ENCODE measurements at places on chromosomes 7 and 10.

GRCh38 chr7:141974831-141975230 is 1.3 kb upstream of the TAS2R38 start:
- DNase-seq = no peak

- DNase-seq = no peak
These were observed 12.5 kb downstream of the LIPA start for GRCh38 chr10:89238956-89239644.

DNA sequence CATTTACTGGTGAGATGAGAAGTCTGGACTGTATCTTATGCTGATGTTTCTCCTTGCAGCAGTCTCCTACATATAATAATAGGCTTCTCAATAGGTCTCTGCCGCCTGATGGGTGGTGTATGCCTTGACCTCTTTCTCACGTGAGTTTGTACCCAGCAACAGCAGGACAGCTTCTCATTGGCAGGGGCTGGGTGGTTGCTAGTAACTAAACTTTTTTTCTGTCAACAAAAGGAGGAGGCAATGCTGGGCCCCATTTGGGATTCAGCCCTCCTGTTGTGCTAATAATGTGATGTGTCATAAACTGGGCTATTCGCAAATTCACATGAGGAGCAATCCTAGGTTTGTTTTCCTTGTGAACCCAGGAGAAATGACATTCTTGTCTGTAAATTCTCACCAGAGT is 533.6 kb downstream of the GATA3 start:
- no peak for DNase-seq

- DNase-seq = no peak
These were observed 11.5 kb upstream of the SVOPL start for GRCh38 chr7:138712652-138713051.

DNA sequence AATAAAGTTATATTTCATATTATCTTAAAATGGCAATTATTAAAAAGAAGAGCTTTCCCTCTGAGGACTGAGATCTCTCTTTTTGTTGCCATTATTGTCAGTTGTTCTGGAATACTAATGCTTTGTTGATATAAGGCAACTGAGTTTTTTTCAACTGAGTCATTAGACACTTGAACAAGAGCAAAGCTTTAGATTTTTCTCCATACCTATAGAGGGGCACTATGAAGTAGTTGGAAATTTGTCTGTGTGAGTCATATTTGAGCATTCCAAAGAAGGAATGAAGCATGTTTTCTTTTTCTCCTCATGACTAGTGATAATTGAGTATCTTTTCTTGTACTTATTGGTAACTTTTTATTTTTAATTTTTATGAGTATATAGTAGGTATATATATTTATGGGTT is 24.5 kb downstream of the RPA3 start:
- DNase-seq = peak; percentile 57

GRCh38 chr10:42753507-42754154 is 29.0 kb upstream of the BMS1 start:
- no peak for DNase-seq

- DNase-seq = peak; percentile 66
These were observed 5.3 kb upstream of the KCNIP2 start for GRCh38 chr10:101848894-101849351.

- no peak for DNase-seq
These were observed 326.8 kb upstream of the VSTM2A start for GRCh38 chr7:54215424-54215823.

- no peak for DNase-seq
These were observed 4.6 kb upstream of the RADIL start for GRCh38 chr7:4888161-4888560.

DNA sequence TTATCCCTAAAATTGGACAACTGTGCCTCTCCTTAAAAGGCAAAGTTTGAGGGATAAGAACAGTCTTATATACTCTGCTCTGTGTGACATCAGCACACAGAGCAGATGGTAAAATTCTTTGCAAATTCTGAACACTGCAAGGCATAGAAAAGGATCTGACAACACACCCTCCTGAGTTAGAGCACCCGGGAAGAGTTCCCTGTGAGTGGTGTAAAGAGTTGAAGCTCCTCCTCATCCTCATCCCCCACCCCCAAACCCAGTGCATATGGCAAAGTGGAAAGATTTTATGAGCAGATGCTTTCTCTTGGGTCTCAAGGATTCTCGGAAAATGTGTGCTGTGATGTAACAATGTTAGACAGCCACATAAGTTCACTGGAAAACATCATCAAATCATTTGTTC is 40.0 kb upstream of the DGKI start:
- DNase-seq = peak; percentile 35

DNA sequence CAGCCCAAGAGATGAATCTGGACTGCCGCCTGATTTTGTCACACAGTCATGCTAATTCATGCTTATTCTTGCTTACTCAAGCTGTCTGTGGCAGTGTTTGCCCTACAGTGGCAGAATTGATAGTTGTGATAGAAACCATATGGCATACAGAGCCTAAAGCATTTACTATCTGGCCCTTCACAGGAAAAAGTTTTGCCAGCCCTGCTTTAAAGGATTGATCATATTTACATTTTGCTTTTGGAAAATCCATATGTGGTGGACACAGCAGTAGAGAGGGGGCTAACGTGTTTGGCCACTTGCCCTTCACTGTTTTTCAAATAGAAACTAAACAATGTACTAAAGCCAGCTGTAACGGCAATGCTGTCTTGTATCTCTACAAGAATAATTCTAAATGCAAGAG is 974.0 kb upstream of the GHITM start:
- DNase-seq = no peak

DNA sequence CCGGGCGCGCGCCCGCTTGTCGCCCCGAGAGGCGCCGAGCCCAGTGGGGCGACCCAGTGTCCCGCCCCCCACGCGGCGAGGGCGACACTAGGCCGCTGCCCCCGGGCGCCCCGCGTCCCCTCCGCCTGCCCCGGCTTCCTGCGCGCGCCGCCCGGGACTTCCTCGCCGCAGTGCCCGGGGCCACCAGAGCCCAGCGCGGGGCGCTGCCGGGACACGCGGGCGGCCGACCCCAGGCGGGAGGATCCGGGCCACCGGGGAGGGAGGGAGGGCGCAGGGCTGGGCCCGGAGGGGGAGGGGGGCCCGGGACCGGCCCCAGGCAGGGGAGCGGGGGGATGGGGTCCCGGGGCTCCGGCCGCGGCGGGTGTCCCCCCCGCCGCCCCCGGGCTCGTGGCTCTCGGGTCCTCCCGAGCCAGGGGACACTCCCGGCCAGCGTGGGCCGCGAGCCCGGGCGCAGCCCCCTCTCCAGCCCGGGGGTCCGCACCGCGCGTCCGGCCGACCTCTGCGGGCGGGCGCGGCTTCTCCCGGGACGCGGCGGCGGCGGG is 435 bp upstream of the PWWP2B start:
- DNase-seq = peak; percentile 21

GRCh38 chr10:12419262-12419847 is 70.0 kb downstream of the CAMK1D start:
- DNase-seq = peak; percentile 85

- peak; percentile 21 for DNase-seq
These were observed 722 bp downstream of the UPF2 start for GRCh38 chr10:12041766-12042408.

DNA sequence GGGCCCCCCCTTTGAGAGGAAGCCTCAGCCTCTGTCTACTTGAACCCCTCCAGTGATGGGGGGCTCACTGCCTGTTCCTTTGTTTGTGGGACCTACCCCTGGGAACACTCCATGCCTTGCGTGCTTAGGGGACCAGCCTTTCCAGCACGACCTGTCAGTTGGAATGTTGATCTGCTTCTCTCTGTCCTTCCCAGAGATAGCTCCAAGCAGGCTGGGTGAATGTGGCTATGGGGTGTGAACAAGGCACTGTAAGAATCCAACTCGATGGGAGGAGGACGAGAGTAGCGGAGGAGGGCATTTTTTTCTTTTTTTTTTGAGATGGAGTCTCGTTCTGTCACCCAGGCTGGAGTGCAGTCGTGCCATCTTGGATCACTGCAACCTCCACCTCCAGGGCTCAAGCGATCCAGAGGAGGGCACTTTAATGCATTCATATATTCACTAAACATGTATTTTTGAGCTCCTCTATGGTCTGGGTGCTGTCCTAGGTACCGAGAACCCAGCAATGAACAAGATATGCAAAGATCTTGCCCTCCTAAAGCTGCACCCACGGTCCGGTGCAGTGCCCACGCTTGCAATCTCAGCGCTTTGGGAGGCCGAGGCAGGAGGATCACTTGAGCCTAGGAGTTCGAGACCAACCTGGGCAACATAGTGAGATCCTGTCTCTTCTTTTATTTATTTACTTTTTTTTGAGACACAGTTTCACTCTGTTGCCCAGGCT is 8.5 kb downstream of the CLIP2 start:
- no peak for DNase-seq

- no peak for DNase-seq
These were observed 38.8 kb upstream of the ANTXRL start for GRCh38 chr10:46247808-46248569.

DNA sequence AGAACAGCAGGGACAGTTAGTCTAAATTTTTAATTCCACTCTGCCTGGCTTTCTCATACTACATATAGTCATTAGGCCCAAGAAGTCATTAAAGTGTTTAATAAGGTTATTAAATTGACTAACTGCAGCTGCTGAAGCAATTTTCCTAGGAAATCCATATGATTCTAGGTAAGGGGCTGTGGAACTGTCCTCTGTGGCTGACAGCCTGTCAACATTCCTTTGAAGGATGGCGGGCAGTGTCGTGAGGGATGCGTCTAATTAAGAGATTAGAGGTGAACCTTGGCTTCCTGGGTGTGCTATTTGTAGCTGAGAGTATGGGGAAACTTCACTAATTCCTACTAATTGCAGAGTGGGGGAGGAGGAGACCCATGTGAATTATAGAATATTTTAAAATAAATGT is 64.6 kb downstream of the SNX10 start:
- DNase-seq = no peak

DNA sequence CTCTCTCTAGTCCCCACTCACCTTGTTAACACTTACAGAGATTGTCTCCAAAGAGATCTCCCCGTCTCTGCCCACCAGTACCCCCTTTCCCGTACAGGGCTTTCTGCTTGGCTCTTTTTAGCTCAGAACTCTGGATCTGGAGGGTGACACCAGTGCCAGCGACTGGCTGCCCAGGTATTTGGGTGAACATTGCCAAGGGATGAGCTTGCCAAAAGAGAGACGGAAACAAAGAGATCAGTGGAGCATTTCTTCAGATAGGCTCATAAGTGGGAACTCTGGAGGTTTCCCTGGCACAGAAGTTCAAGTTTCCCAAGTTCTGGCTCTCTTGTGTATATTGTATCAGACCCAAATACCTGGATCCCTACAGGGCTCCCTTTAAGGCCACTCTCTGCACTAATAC is 30.0 kb downstream of the STRIP2 start:
- no peak for DNase-seq

DNA sequence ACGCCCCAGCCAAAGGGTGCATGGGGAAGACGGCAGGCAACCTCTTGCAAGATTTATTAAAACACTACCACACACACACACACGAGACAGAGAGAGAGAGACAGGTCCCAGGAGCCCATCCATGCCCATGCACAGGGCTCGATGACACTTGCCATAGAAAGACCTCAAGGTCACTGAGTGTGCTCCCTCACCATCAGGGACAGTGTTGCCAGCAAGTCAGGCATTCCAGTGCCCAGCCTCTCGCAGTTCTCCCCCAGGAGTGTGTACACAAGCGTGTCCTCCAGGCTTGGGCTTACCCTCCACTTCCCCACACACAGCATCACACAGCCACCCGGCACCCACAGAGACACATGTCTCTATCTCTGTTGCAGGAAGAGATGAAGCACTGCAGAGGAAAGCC is 46.8 kb upstream of the SLF2 start:
- no peak for DNase-seq

- DNase-seq = no peak
These were observed 92.3 kb downstream of the DNAJB6 start for GRCh38 chr7:157429001-157429679.

- DNase-seq = no peak
These were observed 93.2 kb downstream of the CFTR start for GRCh38 chr7:117572856-117573620.

- peak; percentile 60 for DNase-seq
These were observed 18.3 kb upstream of the RHEB start for GRCh38 chr7:151537818-151538561.

DNA sequence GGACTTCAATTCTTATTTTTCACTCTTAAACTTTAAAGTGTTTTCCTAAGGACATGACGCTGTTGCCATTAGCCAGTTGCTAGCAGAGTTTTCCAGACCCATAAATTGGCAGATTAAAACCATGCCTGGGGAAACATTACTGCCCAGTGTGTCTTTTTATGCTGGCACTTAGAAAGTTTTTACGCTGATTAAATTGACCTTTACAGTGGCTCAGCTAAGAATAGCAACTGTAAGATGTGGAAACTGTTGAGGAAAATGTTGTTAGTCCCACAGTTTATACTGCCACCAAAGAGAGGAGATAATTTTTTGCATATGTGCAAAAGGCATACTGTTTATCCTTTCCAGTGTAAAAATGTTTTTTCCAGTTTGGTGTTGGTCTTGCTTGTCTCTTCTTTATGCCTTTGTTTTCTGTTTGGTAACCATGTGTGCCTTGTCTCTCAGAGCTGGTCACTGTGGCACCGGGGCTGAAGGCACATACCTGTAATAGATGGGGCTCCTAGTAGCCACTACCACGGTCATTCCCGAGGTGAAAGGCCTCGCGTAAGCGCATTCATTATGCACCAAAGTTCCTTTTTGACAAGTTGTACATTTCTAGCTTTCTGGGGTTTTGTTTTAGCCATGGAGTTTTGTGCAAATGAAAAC is 45.3 kb downstream of the CYP17A1 start:
- no peak for DNase-seq

GRCh38 chr7:39735903-39736302 is 112.5 kb downstream of the RALA start:
- DNase-seq = peak; percentile 17

GRCh38 chr7:152675759-152676636 is at the start of gene XRCC2:
Gene XRCC2 (minus strand): TSS chr7:152676141. CDS start chr7:152676079, 62 bp downstream.
- peak; percentile 91 for DNase-seq

- DNase-seq = no peak
These were observed 34.5 kb downstream of the PDLIM1 start for GRCh38 chr10:95256268-95256667.

DNA sequence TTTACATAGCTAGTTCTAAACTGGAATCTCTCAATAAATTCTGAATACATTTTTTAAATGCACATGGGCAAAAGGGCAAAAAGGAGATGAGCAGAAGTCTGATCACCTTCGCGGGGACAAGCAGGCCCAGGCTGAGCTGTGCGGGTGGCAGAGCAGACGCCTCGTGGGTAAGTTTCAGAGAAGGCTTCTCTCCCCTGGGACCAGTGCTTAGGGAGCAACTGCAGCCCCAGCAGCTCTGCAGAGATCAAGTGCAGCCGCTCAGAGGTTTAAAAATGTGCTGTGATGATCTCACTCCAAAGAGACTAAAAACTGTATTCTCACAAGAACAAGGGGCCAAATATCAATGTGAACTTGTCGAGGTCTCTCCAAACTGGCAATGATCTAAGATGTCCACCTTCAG is 264.3 kb upstream of the RNF32 start:
- DNase-seq = no peak

DNA sequence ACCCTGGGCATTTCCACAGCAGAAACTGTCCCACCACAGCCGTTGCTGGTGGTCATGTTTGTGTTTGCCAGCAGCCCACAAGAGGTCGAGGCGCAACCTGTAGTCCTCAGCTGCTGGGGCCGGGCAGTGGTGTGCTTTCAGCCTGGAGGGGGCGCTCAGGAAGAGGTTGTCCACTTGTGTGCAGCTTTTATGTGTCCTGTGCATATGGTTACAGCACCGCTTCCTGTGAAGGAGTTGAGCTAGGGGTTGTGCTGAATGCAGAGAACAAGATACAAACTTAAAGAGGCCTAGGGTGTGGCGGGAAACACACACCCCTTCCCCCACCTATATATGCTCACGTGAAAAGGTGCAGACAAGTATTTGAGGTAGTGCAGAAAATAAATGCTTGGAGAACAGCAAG is 29.5 kb upstream of the PFKFB3 start:
- no peak for DNase-seq
